ENCODE measurements at places on chromosomes 11 and 22.

- no peaks in the 10 kb centered on the region for H3K4me1 ChIP-seq
- H3K36me3 ChIP-seq = no peaks in the 10 kb centered on the region
- peak; percentile 33 for DNase-seq
- no peak overlapping the region for H3K4me3 ChIP-seq
- no peaks in the 10 kb centered on the region for H3K27me3 ChIP-seq
These were observed 588.2 kb downstream of the BRD1 start for GRCh38 chr22:49239264-49240015.

GRCh38 chr11:112837162-112837826 lies 123.9 kb upstream of the NCAM1 start:
- H3K4me3 ChIP-seq = no peak overlapping the region
- no peaks in the 10 kb centered on the region for H3K4me1 ChIP-seq
- no peaks in the 10 kb centered on the region for H3K27me3 ChIP-seq
- peak; percentile 49 for DNase-seq
- no peaks in the 10 kb centered on the region for H3K36me3 ChIP-seq
- H3K27ac ChIP-seq = no peak overlapping the region

- H3K27me3 ChIP-seq = no peaks in the 10 kb centered on the region
- DNase-seq = no peak
- H3K27ac ChIP-seq = no peak overlapping the region
- H3K4me3 ChIP-seq = no peak overlapping the region
These were observed 1260.9 kb downstream of the BRD1 start for GRCh38 chr22:48566741-48567140.

DNA sequence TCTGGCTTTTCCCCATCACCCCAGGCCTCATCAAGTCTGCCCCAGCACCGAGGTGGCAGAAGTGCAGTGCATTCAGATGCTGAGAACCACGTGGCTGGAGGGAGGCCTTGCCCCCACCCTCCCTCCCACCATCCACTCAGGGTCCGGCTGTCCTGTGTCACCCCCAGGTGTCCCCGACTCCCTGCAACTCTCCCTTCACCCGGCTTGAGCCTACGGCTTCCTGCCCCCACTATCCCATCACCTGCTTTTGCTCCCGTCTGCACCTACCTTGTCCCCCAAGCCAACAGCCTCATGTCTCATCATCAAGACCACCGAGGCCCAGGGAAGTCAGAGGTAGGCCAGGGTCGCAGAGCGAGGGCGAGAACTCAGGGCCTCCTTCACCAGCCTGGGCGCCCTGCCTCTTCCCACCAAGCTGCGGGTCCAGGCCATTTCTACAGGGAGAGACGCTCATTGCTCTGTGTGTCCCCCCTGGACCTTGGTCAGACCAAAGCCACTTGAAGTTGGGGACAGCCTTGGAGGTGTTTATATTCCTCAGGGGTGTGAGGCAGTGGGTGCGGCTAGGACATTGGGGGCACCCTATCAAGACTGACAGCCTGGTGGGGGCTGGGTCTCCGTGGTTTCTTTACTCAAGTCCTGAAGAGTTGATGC lies 66.2 kb upstream of the CCND1 start:
- no peak for DNase-seq
- no peaks in the 10 kb centered on the region for H3K4me1 ChIP-seq
- no peak overlapping the region for H3K4me3 ChIP-seq
- H3K27me3 ChIP-seq = no peaks in the 10 kb centered on the region
- H3K27ac ChIP-seq = no peak overlapping the region

GRCh38 chr11:82653752-82654151 lies 79.9 kb downstream of the FAM181B start:
- no peak overlapping the region for H3K27ac ChIP-seq
- no peaks in the 10 kb centered on the region for H3K36me3 ChIP-seq
- DNase-seq = peak; percentile 11
- no peaks in the 10 kb centered on the region for H3K27me3 ChIP-seq
- no peak overlapping the region for H3K4me3 ChIP-seq

DNA sequence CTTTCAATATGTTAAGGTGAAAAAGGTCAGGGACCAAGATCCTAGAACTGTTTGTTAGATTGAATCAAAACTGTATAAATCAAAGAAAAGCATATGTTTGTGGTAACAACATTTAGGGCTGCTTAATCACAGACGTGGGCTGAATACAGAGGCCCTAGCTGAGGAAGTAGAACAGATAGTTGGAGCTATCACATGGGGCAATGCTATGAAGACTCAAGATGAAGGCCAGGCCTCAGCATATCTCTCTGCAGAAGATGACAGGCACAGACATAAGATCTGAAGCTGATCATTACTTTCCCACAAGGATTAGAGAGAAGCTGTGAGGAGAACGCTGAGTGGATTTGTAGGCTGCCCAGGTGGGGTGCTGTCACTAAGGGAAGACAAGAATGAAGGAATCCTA lies 158.6 kb upstream of the CARD18 start:
- no peak overlapping the region for H3K27ac ChIP-seq
- H3K27me3 ChIP-seq = no peaks in the 10 kb centered on the region
- no peaks in the 10 kb centered on the region for H3K36me3 ChIP-seq
- H3K4me3 ChIP-seq = no peak overlapping the region

DNA sequence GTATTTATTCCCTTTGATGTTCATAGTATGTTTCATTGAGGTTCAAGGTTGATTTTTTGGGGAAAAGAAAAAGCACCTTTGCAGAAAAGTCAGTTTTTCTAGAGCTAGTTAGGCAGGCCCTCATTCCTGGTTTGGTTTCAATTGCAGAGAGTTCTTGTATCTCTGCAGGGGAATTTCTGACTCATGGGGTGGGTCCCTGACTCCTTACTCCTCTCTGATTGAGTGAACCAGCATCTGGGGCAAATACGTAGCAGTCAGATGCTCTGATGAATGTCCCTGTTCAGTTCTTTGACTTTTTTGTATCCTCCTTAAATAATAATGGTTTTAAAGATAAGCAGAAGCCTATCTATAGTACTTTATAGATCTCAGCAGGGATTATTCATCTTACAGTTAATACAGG lies 7.7 kb upstream of the NCR3LG1 start:
- no peaks in the 10 kb centered on the region for H3K4me1 ChIP-seq
- H3K4me3 ChIP-seq = no peak overlapping the region
- DNase-seq = peak; percentile 63
- H3K27me3 ChIP-seq = no peaks in the 10 kb centered on the region
- no peaks in the 10 kb centered on the region for H3K36me3 ChIP-seq
- no peak overlapping the region for H3K27ac ChIP-seq

DNA sequence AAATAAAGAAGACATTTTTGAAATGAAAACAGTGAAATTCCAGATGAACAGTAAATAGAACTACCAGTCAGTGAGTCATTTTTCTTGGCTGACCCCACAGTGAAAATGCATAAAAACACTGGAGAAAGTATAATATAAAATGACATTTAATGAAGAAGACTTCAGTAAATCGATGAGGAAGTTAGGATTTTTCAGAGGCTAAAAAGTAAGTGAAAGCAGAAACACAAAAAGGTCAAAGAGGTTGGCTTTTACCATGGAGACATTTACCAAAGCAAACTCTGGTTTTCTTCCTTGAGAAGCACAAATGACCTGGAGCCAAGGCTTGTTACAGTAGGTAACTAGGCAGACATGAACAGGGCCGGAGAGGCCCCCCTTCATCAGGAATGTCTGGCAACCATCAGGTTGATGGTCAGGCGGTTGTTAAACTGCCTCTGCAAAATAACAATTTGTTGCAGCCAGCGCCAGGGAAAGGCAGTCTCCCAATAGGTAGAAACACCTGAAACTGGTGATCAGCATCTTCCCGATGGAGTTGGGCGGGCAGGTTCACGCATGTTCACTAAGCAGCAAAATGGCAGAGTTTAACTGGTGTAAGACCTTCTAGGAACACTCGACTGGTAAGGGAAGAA lies 16.7 kb upstream of the TMEM123 start:
- H3K4me3 ChIP-seq = no peak overlapping the region
- H3K36me3 ChIP-seq = no peaks in the 10 kb centered on the region
- no peaks in the 10 kb centered on the region for H3K27me3 ChIP-seq

DNA sequence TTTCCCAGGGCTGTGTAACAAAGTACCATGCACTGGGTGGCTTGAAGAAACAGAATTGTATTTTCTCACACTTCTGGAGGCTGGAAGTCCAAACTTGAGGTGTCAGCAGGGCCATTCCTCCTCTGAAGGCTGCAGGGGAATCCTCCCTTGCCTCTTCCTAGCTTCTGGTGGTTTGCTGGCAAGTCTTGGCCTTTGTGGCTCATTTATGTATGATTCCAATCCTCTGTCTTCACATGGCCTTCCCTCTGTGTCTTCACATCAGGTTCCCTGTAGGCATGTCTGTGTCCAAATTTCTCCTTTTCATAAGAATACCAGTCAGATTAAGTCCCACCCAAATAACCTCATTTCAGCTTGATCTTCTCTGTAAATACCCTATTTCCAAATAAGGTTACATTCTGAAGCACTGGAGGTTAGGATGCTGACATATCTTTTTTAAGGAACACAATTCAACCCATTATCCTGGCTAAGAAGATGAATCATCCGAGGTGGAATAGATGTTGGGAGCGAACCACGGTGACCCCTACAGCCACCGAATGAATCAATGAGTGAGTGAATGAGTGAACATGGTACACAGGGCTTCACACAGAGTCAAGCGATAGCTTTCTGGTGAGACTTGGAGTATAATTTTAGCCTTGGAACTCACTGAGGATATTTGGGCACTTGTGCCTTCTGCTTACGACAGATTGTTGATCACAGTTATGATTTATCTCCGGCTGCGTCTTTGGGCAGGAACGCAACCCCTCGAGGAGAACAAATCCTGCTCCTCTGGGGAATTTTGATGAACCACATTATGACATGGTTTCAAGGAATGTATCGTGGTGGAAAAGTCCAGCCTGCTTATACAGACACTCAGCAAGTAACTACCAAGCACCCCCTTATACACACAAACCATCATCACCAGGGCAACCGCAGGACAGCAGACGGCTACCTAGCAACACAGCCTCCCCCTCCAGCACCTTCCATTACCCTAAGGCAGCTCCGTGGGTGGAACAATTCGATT lies 34.3 kb upstream of the MICAL2 start:
- no peak for DNase-seq
- no peak overlapping the region for H3K27ac ChIP-seq
- no peaks in the 10 kb centered on the region for H3K27me3 ChIP-seq
- no peaks in the 10 kb centered on the region for H3K36me3 ChIP-seq

DNA sequence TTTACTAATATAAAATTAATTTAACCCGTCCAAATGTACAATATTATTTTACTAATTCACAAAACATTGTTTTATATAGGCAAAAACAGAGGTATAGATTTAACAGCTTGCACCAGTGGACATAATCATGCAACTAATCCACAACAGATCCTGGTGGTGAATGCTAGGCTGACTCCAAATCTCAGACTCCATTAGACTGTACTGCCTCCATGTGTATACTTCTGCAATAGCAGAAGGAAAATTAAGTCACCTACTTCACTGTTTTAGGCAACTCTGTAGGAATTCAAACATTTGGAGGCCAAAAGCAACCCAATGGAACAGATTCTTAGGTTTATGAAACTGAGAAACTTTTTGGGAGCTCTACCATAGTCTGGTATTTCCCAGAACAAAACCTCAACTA lies 30.0 kb upstream of the RAB39A start:
- no peak overlapping the region for H3K27ac ChIP-seq
- no peaks in the 10 kb centered on the region for H3K36me3 ChIP-seq
- H3K27me3 ChIP-seq = no peaks in the 10 kb centered on the region
- no peak overlapping the region for H3K4me3 ChIP-seq
- peak; percentile 51 for DNase-seq

- no peaks in the 10 kb centered on the region for H3K36me3 ChIP-seq
- no peaks in the 10 kb centered on the region for H3K4me1 ChIP-seq
- no peaks in the 10 kb centered on the region for H3K27me3 ChIP-seq
- DNase-seq = no peak
- H3K27ac ChIP-seq = no peak overlapping the region
These were observed 82.6 kb downstream of the RAB30 start for GRCh38 chr11:82988936-82989627.

DNA sequence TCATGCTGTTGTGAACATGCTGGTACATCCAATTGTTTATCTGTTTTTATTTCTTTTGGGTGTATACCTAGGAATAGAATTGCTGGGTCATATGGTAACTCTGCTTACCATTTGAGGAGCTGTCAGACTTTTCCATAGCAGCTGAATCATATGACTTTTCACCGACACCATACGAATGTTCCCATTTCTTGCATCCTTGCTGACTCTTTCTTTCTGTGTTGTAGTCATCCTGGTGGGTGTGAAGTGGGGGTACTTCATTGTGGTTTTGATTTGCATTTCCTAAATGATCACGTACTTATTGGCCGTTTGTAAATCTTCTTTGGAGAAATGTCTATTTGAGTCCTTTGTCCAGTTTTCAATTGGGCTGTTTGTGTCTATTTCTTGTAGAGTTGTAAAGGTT lies 26.5 kb downstream of the ATXN10 start:
- no peaks in the 10 kb centered on the region for H3K27me3 ChIP-seq
- H3K4me3 ChIP-seq = no peak overlapping the region
- H3K36me3 ChIP-seq = peaks cover 3% of the 10 kb centered on the region
- H3K4me1 ChIP-seq = no peaks in the 10 kb centered on the region

DNA sequence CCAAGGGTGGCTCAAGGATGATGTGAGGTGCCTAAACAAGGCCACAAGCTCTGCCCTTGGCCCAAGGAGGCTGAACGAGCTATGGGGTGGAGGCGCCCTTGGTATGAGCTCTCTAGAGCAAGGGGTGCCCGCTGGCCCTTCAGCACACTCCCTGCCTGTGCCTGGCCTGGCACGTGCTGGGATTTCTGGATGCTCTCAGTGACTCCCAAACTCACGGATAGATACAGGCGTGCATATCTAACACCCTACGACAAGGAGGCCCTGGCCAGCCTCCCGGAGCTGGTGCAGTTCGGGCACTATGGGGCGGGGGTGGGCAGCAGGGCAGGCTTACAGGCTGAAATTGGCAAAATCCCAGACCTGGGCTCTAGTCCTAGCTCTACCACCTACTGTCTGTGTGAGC lies 30.6 kb downstream of the SCUBE1 start:
- no peak for DNase-seq
- H3K4me3 ChIP-seq = no peak overlapping the region
- H3K4me1 ChIP-seq = peaks cover 3% of the 10 kb centered on the region
- H3K27me3 ChIP-seq = no peaks in the 10 kb centered on the region

DNA sequence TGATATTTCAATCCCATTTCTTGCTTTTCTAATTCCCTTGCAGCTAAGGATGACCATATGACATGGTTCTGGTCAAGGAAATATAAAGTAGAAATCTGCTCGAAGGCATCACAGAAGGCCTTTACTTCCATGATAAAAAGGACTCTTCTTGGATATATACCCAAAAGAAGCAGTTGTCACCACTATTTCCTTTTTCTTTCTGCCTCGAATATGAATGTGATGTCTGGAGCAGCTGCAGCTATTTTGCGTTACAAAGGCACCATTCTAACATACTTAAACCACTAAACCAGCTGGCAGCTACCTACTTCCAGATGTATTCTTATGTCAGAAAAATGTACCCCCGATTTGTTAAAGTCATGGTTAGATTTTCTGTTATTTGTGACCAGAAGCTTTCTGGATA lies 18.9 kb downstream of the EXPH5 start:
- no peak for DNase-seq
- no peaks in the 10 kb centered on the region for H3K4me1 ChIP-seq
- no peak overlapping the region for H3K4me3 ChIP-seq
- H3K27me3 ChIP-seq = no peaks in the 10 kb centered on the region

- H3K27me3 ChIP-seq = no peaks in the 10 kb centered on the region
- peak; percentile 91 for DNase-seq
- no peak overlapping the region for H3K4me3 ChIP-seq
- peak overlapping the region; percentile 63 for H3K27ac ChIP-seq
- no peaks in the 10 kb centered on the region for H3K36me3 ChIP-seq
- H3K4me1 ChIP-seq = peaks cover 8% of the 10 kb centered on the region
These were observed 7.6 kb upstream of the CHKA start for GRCh38 chr11:68128682-68129327.

- no peak for DNase-seq
- H3K4me3 ChIP-seq = no peak overlapping the region
- no peak overlapping the region for H3K27ac ChIP-seq
These were observed 11.4 kb downstream of the ALDH3B2 start for GRCh38 chr11:67662835-67663531.

Data from mesendoderm (in vitro differentiated cells).